LoVo (cell line): ENCODE measurements at places on chromosomes 1 and 21.
A peak's percentile ranks its signal among the peaks of the same experiment; 100 is the strongest.

GRCh38 chr21:45401916-45402900 lies 2.8 kb upstream of the COL18A1 start:
- DNase-seq: no peak

DNA sequence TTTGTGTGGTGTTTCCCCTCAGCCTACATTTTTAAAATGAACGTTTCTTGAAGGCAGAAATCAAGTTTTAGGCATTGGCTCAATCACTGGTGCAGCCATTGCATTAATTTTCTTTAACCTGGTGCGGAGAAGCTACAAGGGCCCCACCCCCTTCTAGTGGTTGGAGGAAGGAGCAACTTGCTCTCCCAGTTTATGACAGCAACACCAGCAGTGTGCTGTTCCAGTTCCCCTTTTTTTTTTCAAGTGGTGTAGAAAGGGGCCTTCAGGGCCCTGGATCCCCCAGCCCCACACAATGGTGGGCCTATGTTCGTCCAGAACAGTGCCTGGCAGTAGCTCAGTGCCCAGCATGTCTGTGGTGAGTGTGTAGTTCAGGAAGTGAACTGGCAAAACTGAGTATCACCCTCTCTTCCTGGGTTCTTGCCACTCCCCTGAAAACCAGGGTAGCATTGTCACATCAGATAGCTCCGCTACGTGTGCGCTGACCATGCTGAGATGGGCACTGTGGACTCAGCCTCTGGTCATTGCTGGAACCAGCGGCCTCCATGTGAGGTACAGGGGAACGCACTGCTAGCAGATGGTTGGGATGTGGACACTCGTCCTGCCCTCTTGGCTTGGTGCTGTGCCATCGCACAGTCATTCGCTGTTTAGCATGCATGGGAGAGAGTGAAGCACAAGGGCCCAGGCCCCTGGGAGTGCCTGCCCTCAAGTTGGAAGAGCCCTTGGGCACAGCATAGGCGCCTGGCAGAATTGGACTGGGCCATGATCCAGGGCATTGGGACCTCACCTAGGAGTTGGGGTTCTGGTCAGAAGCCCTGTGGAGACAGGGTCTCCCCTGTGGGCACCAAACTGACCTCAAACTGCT lies 7.2 kb downstream of the ARF1 start:
- DNase-seq: no peak

GRCh38 chr1:74592580-74593355 lies 80.4 kb upstream of the LRRC53 start:
- no peak for DNase-seq

DNA sequence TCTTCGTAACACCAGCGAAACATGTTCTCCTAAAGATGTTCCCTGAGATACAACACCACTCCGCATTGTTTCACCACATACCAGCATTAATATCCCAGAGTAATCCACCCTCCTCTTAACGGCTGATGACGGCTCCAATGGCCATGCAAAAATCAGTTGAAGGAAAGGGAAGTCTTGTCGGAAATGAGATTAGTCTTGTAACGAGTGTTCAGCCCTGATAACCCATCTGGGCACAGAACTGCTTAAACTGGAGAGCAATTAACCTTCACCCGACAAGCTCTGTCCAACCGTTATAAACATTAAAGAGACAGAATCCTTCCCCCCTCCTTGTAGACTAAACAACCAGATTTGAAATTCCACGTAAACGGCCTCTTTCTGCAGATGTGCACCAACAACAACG lies 21.9 kb downstream of the ERG start:
- no peak for DNase-seq

DNA sequence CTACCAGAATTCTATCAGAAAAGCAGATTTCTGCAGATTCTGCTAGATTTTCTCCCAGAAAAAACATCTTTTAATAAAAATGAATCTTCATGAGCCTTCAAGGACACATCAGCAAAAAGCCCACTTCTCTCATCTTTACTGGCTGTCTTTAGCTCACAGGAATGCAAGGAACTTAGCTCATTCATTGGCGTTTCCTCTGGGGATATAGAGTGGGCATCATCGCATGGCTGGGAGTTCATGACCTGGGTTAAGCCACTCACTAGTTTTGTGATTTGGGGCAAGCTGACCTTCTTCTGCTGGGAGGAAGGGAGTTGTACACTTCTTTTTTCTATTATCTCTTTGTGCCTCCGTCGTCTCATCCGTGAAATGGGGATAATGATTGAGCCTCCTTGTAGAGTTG lies 149.7 kb downstream of the KAZN start:
- no peak for DNase-seq

DNA sequence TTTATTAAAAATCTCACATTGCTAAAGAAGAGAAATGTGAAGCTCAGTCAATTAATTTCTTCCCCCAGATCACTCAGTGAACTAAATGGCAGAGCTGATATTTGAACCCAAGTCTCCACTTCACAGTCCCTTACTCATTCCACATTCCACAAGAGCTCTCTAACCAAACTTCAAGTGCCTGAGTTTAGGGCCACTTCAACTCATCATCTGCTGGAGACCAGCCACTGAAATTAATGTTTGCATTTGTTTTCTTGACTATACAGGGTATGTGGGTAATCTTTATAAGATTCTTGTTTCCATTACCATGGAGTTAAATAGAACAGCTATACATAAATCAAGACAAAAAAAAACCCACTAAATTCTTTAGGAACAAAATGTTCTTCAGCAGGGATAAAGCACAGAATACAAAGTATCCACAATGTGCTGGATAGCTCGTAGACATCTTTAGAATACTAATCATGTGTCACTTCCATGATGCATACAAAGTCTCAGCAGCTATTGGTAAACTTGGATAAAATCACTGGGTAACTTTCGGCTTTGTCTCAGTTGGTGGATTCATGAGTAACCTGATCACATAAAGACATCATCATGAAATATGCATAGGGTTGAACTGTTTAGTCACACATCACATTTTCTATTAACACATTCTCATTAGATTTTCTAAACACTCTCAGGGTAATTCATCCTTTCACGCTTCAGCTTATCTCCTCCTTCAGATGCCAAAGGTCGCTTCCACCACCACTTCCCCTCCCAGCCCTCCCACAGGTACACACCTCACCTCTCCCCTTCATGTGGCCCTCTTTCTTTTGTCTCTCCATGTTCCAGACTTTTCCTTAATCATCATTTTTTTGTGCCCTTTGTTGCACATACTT lies 89.8 kb downstream of the LRRC53 start:
- no peak for DNase-seq

- DNase-seq: no peak
Measured at GRCh38 chr1:64959986-64960385, 6.4 kb downstream of the JAK1 start.

DNA sequence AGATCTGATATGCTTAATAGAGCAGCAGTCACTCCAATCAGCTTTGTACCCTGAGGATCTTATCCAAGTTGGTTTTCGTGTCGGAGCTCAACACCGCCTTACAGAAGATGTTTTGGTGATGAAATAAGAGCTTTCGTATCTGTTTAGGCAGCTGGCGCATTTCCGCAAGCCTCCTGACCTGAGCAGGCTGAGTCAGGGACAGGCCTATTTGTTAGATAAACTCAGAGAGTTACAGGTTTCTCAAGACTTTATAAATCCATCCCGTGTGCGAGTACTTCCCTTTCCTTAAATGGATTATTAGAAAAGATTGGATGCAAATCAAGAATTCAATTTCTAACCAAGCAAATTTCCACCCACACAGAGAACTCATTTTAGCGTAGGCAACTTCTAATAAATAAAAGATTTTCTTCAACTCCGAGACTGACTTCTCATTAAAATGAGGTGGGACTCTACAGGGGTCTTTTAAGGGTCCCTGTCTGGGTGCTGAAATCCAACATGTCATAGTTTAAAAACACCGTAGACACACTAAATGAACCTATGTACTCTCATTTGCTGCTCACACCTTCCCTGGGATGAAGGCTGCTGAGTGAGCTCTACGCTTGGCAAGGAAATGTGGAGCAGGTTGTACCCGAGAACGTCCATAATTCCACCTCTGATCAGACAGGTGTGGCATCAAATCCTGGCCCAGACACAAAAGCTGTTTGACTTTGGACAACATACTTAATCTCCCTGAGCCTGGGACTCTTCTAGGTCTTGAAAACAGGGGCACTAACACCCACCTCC lies 106.9 kb upstream of the F3 start:
- peak; percentile 57 for DNase-seq

DNA sequence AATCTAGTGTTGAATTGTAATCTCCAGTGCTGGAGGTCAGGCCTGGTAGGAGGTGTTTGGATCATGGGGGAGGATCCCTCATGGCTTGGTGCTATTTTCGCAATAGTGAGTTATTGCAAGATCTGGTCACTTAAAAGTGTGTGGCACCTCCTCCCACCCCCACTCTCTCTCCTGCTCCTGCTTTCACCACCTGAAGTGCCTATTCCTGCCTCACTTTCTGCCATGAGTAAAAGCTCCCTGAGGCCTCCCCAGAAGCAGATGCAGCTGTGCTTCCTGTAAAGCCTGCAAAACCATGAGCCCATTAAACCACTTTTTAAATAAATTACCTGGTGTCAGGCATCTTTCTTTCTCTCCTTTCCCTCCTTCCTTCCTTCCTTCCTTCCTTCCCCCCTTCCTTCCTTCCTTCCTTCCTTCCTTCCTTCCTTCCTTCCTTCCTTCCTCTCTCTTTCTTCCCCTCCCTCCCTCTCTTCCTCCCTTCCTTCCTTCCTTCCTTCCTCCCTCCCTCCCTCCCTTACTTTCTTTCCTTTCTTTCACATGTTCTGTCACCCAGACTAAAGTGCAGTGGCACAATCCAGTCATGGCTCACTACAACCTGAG lies 172.4 kb downstream of the C1orf21 start:
- no peak for DNase-seq

DNA sequence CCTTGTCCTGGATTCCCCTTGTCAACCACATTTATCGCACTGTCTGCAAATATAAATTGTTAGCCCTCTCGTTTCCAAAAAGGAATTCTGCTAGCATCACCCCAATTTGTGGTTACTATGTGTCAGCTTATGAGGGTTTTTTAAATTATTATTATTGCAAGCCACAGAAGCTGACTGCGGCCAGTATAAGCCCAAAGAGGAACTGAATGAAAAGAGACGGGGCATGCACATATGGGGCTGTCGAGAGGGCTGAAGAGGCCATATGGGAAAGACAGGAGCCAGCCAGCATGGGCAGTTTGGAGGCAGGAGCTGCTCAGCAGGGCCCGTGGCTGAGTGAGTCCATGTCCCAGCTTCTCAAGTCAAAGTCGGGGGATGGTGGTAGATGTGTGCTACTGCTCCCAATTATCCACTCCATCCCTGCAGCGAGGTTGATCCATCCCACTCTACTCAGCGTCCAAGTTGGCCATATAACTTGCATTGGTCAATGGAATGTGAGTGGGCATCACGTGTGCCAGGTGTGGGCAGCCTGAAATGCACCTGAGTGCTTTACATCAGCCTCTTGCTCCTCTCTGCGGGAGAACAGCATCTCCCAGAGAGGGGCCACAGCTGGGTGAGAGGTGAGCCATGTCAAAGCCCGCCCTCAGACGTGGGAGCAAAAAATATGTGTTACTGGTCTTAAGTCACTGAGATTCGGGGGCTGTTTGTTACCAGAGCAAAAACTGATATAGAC lies 37.6 kb upstream of the LDLRAP1 start:
- DNase-seq: no peak

- DNase-seq: no peak
Measured at GRCh38 chr1:177130451-177130945, 34.0 kb downstream of the ASTN1 start.

DNA sequence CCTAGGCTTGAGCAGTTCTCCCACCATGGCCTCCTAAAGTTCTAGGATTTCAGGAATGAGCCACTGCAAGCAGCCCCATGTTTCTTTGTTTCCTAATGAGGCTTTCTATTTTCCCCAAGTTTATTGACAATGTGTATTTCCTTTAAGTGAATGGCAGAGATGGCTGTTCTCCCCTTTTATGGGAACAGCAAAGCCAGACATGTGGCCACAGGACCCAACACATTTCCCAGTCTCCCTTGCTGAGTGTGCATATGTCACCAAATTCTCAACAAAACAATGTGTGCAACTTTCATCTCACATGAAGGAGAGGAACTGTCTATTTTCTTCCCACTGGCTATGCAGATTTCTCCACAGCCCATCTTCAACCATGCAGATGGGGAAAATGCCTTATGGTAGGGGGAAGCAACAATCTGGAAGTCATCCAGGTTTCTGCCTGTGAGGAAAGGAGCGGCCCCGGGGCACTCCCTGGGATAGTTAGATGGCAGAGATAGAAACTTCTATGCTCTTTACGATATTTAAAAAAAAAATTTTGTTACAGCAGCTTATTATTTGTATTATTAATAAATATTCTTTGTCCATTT lies 28.6 kb upstream of the MAP10 start:
- no peak for DNase-seq

DNA sequence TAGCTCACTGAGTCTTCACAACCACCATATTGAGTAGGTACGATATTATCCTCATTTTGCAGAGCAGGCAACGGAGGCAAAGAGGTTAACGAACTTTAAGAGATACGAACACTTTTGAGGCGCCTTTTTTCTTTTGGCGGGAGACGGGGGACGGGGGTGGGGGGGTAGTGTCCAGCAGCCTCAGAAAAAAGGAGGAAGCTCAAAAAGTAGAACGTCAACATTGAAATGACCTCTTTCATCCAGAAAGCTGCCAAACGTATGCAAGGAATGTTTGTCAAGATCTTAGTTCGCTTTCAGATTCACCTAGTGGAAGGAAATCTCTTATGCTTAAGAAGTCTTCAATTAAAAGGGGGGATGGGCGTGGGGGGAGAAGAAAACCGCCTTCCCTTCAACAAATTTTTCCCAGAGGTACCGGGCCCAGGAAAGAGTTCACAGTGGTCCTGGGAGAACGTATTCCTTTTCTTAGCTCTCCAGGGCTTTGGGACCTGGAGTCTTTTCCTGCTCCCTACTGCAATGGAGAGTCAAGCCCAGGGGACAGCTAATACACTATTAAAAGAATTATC lies 1.1 kb upstream of the PCAT6 start:
- DNase-seq: no peak

DNA sequence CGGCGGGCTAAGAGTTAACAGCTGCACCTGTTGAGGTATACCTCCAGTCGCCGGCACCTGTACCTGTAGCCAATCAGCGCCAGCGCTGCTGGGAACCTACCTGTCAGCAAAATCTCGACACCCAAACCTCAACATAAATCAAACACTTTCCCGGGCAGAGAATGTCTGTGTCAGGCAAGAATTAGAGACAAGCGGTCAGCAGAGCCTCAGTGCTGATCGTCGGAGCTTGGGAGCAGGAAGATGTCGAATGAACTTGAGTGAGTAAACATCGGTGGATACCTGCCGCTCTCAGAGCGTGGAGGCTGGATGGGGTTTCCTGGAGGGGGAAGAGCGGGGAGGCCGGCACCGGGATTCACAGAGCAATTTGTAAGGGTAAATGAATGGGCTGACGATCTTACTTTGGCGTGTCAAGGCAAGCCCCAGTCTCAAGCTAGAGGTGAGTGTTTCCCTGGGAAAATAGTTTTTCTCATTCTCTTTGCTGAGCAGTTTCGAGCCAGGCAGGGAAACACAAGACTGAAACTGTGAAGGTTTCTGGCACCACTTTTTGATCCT lies at the start of gene GRHL3:
TSS of gene GRHL3 (plus strand) at position 46 of the 552 bp plus-strand sequence. CDS start at position 241, 195 bp downstream.
- peak; percentile 39 for DNase-seq

- DNase-seq: no peak
Measured at GRCh38 chr1:59092126-59092525, 204.8 kb upstream of the FGGY start.

DNA sequence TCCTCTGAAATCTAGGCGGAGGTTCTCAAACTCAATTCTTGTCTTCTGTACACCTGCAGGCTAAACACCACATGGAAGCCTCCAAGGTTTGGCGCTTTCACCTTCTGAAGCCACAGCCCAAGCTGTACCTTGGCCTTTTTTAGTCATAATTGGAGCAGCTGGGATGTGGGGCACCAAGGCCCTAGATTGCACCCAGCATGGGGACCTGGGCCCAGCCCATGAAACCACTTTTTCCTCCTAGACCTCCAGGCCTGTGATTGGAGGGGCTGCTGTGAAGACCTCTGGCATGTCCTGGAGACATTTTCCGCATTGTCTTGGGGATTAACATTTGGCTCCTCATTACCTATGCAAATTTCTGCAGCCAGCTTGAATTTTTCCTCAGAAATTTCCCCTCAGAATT lies 181.0 kb downstream of the TYW3 start:
- no peak for DNase-seq
